CD4-positive, alpha-beta T cell (primary cell): ENCODE measurements at places on chromosomes 7 and 10.

- no peak for DNase-seq
Measured at GRCh38 chr10:127492607-127493250, 56.4 kb upstream of the NPS start.

- peak; percentile 59 for DNase-seq
Measured at GRCh38 chr7:8176370-8177081, 85.4 kb downstream of the ICA1 start.

- no peak for DNase-seq
Measured at GRCh38 chr7:157507987-157508386, 171.2 kb downstream of the DNAJB6 start.

DNA sequence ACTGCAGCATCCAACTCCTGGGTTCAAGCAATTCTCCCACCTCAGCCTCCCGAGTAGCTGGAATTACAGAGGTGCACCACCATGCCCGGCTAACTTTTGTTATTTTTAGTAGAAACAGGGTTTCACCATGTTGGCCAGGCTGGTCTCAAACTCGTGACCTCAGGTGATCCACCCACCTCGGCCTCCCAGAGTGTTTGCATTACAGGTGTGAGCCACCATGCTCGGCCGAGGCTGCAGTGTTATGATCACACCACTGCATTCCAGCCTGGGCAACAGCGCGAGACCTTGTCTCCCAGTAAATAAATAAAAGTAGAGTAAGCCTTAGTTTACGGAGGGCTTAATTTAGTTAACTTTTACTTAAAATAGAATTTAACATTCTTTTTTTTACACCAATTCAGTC lies 23.7 kb upstream of the IGF2BP3 start:
- DNase-seq, result no peak

- no peak for DNase-seq
Measured at GRCh38 chr10:42989481-42989921, 87.4 kb upstream of the RET start.

DNA sequence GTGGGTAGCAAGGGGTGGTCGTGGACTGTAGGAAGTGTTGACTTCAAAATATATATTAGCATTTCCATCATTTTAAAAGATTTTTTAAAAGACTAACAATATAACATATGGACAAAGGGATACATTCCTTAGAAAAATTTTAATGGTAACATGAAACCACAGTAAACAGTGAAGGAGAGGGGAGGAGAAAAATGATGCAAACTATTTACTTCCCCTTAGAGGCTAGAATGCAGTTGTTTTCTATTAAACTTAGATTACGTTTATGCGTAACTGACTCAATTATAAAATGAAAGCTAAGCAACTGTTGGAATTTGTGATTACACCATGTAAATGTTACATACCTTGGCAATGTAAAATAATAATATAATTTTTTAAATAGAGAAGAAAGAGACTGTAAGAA lies 41.3 kb downstream of the CALD1 start:
- no peak for DNase-seq

DNA sequence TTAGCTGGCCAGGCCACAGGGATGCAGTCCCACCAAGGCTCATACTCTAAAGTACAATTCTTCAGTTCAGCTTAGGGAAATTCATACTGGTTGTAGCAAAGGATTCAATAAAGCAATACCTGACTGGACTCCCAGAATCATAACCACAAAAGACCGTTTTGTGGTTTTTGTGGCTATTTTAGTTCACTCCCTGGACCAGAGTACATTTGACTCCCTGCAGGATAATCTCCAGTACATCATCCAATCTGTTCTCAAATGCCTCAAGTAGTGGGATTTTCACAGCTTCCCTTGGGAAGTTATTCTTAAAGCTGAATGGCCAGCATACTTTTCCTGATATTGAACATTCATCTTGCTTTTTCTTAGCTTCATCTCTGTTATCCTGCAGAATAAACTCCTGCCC lies 29.3 kb upstream of the YAE1 start:
- DNase-seq, result no peak

GRCh38 chr7:48171202-48171601 lies at the start of gene ABCA13:
ABCA13 (plus strand) TSS chr7:48171458; CDS start chr7:48171484, 26 bp downstream.
- DNase-seq, result no peak

DNA sequence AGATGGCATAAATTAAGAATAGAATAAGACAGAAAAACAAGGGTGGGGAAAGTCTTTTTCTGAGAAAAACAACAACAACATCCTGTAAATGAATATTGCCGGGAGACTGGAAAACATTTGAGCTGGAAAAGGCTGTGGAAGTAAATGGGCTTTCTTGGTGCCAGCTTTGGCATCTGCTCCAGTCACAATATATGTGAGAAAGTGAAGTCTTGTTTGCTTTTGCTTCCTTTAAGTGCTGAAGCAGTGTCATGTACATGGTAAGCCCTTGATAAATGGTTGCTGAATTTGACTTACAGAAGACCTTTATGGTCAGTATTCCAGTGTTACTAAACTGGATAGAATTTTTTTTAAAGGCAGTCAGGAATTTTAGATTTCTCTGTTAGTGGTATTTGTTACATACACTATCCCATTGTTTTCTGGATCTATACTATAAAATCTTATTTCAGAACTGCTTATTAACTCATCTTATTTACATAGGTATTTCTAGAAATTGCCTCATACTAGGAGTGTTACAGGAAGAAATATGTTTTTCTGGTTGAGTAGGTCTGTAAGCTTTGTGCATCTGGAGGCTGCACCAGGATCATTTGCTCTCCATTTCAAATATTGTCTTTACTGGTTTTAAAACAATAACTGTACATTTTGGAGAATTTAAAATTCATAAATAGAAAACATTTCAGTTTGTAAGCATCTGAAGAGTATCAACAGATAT lies 201.7 kb upstream of the FOXP2 start:
- DNase-seq, result no peak

DNA sequence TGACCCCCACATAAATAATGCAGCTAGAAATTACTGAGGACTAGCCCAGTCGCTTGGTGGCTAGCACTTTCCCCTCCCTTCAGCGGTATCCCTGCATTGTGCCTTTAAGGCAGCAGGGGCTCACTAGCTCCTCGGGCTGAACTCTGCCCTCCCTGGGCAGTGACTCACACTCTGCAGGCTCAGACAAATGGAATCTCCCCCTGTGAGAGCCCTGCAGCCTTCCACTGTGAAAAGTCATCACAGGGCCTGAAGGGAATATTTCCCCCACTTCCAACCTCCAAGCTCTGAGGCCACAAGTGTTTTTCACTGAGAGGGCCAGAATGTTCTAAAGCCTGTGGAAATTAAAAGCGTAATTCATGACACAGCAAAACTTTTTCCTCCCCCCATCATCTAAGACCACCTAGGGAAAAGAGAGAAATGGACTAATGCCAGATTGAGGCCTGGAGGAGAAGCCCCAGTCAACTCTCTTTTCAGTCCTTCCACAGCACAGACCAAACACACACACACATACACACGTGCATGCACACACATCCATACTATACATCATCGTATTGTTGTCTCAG lies 93.6 kb upstream of the COL1A2 start:
- no peak for DNase-seq

GRCh38 chr7:88344956-88345832 lies 38.5 kb upstream of the STEAP4 start:
- DNase-seq, result no peak

DNA sequence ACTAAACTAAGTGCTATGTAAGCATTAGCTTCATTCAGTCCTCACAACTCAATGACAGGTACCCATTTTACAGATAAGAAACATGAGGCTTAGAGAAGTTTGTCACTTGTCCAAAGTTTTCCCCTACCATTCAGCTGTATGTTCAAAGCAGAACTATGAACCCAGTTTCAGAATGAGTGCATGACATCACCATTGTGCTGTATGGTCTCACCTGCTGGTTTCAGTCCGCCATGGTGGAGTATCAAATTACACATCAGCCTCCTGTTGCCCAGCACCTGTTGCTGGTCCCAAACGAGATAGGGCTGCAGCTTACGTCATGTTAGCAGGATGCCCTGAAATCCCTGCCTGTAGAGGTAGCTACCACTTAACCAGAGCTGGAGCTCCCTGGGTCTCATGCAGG lies 95.0 kb downstream of the DYNC1I1 start:
- no peak for DNase-seq

- no peak for DNase-seq
Measured at GRCh38 chr10:13950543-13950939, 363.8 kb downstream of the PRPF18 start.

DNA sequence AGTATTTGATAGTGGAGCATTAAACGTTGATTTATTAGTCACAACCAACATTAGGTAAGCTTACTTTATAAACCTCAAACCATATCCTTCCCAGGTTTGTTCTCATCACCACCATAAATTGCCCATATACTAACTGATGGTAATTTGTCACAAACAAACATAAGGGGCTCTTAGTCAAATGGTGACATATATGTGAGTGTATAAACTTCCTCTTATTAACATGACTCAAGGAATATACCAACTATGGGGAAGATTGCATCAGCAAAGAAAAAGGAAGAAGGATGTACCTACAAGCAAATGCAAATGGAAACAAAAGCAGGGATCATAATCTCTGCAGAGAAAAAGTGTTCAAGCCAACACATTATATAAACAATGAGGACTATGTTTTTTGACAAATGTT lies 418.2 kb upstream of the AKR1E2 start:
- DNase-seq, result no peak

- no peak for DNase-seq
Measured at GRCh38 chr7:120550494-120551048, 277.6 kb downstream of the KCND2 start.

GRCh38 chr10:75475460-75476182 lies 44.2 kb downstream of the LRMDA start:
- no peak for DNase-seq

GRCh38 chr10:44105696-44106095 lies 279.2 kb downstream of the CXCL12 start:
- DNase-seq, result no peak

GRCh38 chr7:108016841-108017775 lies 14.1 kb upstream of the LAMB1 start:
- no peak for DNase-seq

GRCh38 chr10:1058017-1058416 lies 1.8 kb downstream of the WDR37 start:
- no peak for DNase-seq

GRCh38 chr7:7210475-7211237 lies 28.3 kb downstream of the C1GALT1 start:
- no peak for DNase-seq

DNA sequence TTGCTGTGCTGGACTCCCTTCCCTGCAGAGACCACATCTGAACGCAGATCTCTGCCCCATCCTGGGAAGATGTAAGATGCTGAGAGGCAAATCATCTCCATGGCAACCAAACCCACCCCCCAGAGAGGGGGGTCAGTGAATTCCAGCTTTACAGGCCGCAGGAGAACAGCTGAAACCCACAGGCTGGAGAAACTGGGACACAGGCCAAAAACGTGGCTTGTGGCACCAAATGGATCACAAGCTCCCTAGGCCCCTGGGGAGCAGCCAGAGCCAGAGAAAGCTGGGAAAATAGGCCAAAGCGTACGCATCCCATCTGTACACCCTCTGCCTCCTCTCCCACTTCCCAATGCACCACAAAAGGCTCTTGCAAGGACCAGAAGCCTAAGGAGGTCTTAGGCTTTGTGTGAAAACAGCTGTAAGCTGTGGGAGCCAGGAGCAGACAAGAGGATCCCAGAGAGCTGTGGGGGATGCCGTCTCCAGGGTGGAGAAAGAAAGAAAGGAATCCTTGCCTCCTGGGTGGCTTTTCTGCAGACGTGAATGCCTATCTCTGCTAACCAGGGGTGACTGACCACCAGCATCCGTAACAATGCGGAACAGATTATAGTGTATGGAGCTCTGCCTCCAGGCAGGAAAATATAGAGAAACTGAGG lies 59.5 kb downstream of the TMEM130 start:
- no peak for DNase-seq

- DNase-seq, result no peak
Measured at GRCh38 chr10:88089498-88089897, 226.1 kb downstream of the PTEN start.

- no peak for DNase-seq
Measured at GRCh38 chr7:31145339-31145738, 93.2 kb downstream of the ADCYAP1R1 start.

- DNase-seq, result no peak
Measured at GRCh38 chr10:124935946-124936345, 6.0 kb upstream of the ZRANB1 start.

DNA sequence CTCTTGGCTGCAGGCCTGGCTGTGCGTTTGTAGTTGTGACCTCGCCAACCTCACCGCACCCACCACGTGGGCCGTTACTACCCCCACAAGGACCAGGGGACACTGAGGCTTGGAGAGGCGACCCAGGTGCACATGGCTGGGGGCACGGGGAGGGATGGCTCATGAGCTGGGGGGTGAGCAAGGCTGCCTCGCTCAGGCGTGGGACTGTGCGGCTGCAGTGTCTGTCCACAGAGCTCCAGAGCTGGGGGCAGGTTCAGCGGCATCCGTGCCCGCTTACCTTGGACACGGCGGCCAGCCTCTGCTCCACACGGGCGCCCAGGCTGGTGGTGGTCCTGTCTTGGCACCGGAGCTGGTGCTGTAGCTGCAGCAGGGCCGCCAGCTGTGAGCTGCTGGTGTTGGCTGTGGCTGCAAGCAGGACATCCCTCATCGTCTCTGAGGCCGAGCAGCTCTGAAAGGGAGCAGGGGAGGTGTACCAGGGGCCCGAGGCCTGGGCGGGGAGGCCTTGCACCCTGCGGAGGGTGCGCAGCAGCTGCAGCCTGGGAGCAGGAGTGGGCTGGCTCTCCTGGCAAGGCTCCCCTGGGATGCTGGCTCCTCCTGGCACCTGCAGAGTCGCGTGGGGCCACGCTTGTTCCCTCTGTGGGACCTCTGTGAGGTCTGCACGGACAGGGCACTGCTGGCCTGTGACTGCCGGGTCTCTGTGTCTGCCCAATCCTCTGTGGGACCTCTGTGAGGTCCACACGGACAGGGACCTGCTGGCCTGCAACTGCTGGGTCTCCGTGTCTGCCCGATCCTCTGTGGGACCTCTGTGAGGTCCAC lies 60.0 kb upstream of the NKX6-2 start:
- DNase-seq, result no peak

- no peak for DNase-seq
Measured at GRCh38 chr7:6607651-6608051, 7.8 kb upstream of the ZNF853 start.

DNA sequence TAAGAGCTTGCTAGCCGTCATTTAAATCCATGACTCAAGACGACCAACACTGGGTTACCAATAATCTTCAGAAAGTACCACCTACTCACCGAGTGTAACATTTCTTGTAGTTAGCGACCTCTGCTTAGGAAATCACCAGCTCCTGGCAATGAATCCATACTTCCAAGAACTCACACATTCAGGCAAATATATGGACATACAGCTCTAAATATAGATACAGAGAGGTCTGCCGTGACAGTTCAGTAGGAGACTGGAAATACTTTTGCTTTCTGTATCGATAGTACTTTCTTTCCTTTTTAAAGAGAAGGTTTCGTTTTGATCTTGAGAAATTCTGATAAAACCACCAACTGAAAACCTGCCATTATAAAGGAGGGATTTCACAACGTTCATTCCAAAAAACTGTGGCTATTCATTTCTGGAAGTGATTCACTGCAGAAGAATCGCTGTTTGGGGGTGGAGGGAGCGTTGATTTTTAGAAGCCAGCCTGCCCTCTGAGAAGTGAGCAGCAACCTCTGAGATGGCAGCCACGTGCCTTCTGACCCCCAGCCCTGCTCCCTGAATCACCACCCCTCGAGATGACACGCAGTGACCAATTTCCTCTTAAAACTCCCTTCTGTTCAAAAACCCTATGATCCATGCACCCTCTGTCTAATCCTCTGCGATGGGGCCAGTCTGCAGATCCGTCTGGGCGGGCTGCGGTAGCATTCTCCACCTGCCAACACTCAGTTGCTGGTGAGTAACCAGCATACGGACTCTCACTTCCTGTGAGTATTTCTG lies 179.0 kb upstream of the KLF14 start:
- peak; percentile 92 for DNase-seq

- DNase-seq, result no peak
Measured at GRCh38 chr7:156886020-156886795, 6.8 kb downstream of the LMBR1 start.
